ENCODE measurements at places on chromosomes 5 and 9. TPM values are rescaled to one million over a fixed set of nuclear protein-coding genes. Genes with fewer than 3 reads are reported as not detected.

The IL9 gene
- total RNA-seq: 10.2 TPM

The NAIF1 gene
- 15.0 TPM for total RNA-seq

The PPP3R2 gene
- not detected for total RNA-seq

The ANXA2R gene
- 2.4 TPM for total RNA-seq

The PAEP gene
- total RNA-seq: not detected

Data from activated T-helper 17 cell treated with anti-CD3 and anti-CD28 coated beads, Interleukin-2, amount 50 U/mL, for 72 hours (primary cell).